ENCODE measurements at places on chromosomes 16 and 17.

DNA sequence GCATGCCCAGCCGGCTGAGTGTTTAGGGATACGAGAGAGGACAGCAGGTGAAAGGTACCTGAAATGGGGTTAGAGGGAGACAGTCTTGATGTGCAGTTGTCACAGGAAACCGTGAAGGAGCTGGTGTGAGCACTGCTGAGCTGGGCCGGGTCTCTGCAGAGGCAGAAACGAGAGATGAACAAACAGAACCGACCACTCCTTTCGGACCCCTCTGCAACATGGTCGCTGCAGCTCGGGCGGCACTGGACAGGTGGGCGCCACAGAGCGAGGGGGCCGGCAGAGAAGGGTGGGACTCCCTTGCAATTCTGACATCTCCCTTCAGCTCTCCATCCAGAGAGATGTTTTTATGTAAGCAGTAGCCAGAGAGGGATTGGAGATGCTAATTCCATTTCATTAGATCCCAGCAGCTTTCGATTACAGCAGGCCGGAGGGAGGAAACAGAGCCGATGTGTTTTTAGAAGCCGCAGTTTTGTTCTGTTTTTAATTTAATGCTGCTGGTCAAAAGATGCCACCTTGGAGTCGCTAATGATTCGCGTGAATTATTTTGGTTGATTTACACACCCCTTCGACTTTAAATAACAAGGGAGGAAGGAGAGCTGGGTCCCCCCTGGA, 86.3 kb upstream of the RPL38 start:
- no peak for DNase-seq

GRCh38 chr17:47275245-47275984, 21.8 kb downstream of the ITGB3 start:
- DNase-seq = peak; percentile 96

GRCh38 chr17:79695293-79695790, 35.4 kb upstream of the ENPP7 start:
- no peak for DNase-seq

DNA sequence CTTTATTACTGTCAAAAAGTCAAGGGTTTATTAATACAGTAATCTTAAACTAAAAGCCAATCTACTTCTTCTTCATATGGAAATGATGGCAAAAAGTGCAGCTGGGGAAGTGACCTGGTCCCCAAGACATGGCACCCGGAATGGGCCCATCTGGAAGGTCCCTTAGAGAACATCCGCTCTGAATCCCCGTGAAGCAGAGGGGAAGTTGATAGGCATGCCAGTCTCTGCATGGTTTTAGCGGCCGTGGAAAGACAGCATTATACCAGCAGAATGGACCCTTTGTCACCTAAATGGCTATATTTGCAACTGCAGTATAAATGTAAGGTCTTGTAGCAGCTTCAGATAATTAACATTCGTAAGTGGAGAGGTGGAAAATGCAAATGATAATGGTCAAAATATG, 32.4 kb downstream of the COTL1 start:
- no peak for DNase-seq

DNA sequence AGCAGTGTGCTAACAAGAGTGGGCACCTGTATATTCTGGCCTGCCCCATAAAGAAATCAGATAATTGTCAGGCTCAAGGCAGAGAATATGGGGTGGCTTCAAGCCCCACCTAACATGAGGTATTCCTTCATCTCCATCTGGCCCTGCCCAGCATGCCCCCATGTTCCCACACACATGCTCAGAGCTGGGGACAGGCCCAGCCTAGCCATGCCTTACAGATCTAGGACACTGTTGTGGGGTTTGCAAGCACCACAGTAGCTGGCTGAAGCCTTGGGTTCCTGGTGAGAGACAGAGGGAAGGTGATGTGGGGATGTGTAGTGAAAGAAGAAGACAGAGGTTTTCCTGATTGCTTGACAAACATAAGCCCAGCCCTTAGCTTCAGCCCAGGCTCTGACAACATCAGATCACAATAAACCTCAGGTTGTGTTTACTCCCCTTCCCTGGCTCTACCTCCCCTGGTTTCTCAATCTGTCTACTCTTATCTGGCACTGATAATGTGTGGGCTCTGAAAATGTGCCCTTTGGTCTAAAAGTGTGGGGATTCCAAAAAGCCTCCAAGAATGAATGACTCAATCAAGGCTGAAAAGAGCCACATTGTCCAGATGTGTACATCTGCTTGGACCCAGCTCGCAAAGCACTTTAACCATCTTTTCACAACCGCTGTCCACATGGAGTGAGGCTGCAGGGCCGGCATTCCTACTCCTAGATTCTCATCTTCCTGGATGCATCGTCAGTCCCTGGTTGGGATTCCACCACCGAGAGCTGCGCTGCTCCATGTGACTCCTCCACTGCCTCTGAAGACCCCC, 34.4 kb downstream of the CDRT4 start:
- DNase-seq = no peak

GRCh38 chr16:86991679-86992078, 325.5 kb downstream of the C16orf95 start:
- no peak for DNase-seq

DNA sequence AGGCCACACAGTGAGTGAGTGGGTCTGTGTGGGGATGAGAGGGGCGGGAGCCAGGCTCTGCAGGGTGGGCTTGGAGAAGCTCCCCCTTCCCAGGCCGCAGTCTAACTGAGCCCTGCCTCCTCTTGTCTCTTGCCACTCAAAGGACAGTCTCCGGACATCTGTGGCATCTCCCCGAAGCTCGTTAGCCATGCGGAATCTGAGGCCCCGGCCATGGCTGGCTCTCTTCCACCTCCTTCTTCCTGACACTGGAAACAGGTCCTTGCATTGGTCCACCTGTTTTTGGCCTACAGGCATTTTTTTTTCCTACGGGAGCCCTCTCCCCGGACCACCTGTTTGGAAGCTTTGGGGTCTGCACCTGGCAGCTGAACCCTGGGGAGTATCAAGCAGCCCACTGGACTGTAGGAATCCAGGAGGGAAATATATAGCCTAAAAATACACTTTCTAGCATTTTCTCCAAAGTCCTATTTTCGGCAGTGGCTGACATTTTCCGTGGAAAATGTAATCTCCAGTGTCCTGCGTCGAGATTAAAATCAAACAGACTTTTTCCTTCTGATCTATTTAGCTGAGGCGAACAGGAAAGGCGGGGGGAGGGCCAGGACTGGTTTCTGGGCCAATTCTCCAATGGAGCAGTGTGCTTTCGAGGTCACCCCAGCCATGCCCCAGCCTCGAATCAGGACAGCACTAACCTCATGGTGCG, 9.1 kb downstream of the ATP2A3 start:
- DNase-seq = no peak

- DNase-seq = no peak
These were observed 2.2 kb upstream of the ZG16 start for GRCh38 chr16:29775742-29776408.

GRCh38 chr16:78562111-78562510, 462.7 kb downstream of the WWOX start:
- DNase-seq = no peak

- no peak for DNase-seq
These were observed 73.8 kb downstream of the XYLT1 start for GRCh38 chr16:17396762-17397498.

DNA sequence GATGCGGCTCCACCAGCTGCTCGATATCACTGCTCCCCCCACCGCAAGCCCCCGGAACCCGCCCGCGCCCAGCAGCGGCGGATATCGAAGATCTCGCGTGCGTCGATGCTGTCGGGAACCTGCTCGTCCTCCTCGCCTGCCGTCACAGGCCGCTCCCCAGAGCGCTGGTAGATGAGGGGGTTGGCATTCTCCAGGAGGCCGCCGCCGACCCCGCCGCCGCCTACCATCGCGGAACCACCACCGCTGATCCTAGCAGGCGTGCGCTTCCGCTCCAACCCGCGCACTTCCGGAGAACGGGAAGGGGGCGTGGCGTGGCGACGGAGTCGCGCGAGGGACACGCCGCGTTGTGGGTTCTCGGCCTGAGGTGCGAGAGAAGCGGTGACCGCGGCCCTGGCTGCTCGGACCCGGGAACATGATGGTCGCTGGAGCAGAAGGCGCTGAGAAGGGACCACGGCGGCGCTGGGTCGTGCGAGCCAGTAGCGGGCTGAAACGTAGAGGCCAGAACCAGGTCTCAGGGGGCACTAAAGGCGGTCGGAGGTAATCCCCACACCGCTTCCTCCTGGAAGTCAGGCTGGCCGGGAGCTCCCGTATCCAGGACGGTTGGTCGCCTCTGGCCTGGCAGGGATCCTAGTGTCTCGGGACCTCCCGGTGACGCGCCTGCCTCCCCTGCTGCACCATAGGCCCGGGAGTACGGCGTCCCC, at the start of gene CIAO2B:
Gene CIAO2B (minus strand): TSS at position 265 of the 701 bp plus-strand sequence. CDS start 38 bp downstream, at position 227.
- DNase-seq = peak; percentile 93

DNA sequence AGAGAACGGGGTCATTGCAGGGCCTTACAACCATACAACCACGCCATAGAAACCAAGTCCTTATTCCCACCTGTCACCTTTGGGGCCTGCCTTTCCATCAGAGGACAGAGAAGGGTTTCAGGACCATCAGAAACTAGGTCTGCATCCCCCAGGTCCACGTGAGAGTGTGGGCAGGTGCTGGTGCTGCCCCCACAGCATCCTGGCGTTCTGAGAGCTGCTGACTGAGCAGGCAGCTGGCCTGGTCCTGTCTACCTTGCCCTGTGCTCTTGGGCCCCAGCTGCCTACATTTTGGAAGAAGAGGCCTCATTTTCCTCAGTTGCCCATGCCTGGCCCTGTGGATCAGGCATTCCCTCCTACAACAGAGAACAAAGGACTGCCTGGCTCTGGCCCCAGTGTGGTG, 21.6 kb downstream of the ZNF276 start:
- no peak for DNase-seq

- no peak for DNase-seq
These were observed 21.8 kb upstream of the FOXK2 start for GRCh38 chr17:82497483-82498405.

DNA sequence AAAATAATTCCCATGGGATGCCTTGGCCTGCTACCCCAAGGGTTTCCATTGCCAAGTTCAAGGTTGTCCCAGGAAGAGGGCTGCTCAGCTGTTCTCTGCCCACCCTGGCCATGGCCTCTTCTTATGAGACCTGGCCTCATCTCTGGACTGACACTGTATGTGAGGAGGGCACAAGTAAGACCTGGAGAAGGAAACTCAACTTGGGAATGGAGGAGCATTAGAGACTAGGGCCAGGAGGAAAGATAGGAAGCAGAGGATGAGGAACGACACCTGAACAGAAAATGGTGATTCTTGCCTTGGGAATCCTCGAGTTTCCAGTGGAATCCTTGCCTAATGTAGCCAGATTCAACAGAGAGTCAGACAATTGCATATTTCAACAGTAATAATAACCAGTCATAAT, 24.6 kb upstream of the GOSR2 start:
- no peak for DNase-seq

- no peak for DNase-seq
These were observed 1.4 kb downstream of the RANBP10 start for GRCh38 chr16:67804853-67805542.

DNA sequence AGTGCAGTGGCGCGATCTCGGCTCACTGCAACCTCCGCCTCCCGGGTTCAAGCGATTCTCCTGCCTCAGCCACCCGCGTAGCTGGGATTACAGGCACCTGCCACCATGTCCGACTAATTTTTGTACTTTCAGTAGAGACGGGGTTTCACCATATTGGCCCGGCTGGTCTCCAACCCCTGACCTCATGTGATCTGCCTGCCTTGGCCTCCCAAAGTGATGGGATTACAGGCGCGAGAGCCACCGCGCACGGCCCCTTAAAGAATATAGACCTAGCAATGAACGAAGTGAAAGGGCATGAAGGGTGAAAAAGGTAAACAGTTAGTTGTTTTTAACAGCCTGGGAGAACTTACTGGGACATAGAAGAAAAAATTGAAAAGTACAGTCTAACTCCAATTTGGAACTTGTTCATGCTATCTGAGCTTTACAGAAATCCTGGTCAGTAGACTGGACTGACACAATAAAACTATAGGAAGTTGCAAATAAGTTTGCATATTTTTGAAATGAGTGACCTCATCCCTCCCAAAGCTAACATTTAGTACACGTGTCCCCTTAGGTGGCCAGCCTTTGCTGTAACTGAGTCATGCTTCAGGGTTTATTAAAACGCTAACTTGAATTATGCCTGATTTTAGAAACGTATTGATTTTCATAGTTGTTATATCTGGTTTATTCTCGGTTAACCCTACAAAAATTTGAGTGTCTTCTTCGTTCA, 1.8 kb downstream of the COG1 start:
- DNase-seq = no peak

DNA sequence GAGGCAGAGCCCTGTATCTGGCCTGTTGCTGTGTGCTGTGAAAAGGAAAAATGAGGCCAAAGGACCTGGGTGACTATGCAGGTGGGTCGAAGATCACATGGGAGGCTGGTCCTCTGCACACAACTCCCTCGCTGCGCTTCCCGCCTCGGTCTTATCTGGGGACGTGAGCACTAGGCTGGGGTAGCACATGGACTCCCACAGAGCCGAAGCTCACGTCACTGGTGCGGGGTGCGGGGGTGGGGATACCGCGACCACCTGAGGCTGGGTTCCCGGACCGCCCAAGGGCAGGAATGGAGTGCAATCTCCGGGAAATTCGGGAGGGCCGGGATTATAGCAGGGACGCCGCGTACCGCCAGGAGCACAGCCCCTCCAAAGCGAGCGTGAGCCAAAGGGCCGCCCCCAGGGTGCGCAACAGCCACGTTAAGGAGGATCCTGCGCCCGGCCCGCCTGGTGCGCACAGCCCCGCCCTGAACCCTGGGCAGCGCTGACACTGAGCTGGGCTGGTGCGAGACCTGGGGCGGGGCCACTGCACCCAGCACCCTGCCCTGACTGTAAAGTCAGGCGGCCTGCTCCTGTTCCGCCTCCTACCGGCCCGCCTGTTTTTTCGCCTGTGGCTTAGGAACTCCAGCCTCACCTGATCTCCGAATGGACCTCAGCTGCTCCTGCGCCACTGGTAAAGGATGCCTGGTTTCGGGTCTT, 4.8 kb downstream of the MT1A start:
- no peak for DNase-seq

- no peak for DNase-seq
These were observed 138.8 kb upstream of the CRHR1 start for GRCh38 chr17:45645330-45645729.

GRCh38 chr17:39014795-39015545, 47.8 kb upstream of the FBXO47 start:
- no peak for DNase-seq

- DNase-seq = no peak
These were observed 127.2 kb upstream of the RCVRN start for GRCh38 chr17:10032118-10032852.

DNA sequence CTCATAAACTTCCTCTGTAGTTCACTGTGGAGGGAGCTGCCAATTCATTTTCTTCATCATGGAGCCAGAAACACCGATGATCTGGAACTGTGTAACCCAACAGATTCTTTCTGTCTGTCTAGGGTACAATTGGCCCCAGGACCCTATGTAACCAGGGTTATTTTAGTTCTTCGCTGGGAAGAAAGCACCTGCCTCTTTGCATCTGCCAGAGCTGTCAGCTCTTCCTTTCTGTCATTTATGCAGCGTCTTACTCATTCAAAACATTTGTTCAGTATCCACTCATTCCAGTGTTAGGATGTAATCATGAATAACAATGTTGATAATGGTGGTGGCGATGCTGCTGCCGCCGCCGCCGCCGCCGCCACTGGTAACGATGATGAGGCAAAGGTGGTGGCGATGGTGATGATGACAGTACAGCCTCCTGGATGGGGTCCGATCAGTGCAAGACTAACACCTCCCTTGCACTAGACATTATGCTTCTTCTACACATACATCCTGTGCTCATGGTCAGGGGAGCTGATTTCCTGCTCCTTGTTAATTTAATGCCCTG, 46.1 kb downstream of the IRX5 start:
- no peak for DNase-seq

- DNase-seq = peak; percentile 93
These were observed 1.5 kb downstream of the HCFC1R1 start for GRCh38 chr16:3022208-3022683.

GRCh38 chr17:61411011-61411260, 11.3 kb downstream of the TBX2 start:
- no peak for DNase-seq

All from right hindlimb (tissue), 1 donor.